G401 (cell line): ENCODE measurements at places on chromosomes 5 and 9. TPM values are rescaled to one million over a fixed set of nuclear protein-coding genes. Genes with fewer than 3 reads are reported as not detected.

RANBP17 gene
- 5.5 and 20.9 TPM in 2 replicates for total RNA-seq

PIP5KL1 gene
- 0.68 and 23.4 TPM in 2 replicates for total RNA-seq

KCNIP1 gene
- not detected in 2 replicates for total RNA-seq

- no peak for DNase-seq
Measured at GRCh38 chr9:88090151-88090581, 48.1 kb downstream of the SPATA31C2 start.

GRCh38 chr9:5892456-5893133 is 1.9 kb downstream of the MLANA start:
- DNase-seq = no peak

DNA sequence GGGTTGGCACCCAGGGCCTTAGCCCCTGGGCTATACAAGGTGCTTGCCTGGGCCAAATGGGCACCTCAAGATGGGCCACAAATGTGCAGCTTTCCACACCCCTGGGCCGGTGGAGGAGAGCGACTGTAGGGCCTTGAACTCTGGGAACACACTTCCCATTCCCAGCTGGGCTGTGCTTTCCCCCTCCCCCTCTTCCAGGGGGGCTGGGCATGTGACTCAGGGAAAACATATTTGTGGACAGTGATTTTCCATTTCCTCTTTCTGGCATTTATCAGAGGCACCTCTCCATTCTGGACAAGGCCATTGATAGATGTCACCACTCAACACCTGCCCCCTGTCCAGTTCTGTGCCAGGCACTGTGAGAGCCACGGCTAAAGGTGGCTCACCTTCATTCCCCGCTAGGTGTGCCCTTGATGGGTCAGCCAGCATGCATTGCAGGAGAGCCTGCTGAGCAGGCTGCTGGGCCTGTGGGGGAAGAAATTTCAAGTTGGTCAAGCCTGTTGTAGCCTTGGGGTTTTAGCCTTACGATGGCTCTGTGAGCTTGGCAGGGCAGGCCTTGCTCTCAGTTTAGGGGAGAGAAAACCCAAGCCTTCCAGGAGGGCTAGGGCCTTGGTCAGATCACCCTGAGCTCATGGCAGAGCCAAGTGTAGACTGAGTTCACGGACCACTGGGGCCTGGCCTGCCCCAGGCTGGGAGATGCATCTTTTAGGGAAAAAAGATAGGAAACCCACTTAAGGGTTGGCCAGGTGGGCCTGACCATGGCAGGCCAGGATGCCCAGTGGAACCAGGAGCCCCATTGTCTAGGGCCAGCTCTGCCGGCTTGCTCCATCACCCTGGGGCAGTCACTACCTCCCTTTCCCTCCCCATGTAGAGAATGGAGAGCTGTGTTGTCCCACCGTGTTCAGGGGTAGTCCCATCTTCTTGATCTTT is 113.9 kb downstream of the DAB2IP start:
- peak; percentile 86 for DNase-seq

GRCh38 chr5:172862165-172862801 is 28.2 kb downstream of the ERGIC1 start:
- DNase-seq = no peak

DNA sequence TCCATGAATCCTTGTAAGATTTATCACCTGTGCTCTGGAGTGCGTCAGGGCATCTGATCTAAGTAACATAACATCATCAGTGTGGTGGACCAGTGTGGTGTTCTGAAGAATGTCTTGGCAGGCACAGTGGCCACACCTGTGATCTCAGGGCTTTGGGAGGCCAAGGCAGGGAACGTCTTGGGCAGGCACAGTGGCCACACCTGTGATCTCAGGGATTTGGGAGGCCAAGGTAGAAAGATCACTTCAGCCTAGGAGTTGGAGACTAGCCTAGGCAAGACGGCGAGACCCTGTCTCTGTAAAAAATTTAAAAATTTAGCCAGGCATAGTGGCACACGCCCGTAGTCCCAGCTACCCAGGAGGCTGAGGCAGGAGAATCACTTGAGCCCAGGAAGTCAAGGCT is 185.5 kb downstream of the CACNA1B start:
- no peak for DNase-seq

GRCh38 chr5:66974256-66974655 is 222.3 kb downstream of the CD180 start:
- DNase-seq = no peak

NDUFAF2 gene
- 87.1 and 87.6 TPM in 2 replicates for total RNA-seq

DNA sequence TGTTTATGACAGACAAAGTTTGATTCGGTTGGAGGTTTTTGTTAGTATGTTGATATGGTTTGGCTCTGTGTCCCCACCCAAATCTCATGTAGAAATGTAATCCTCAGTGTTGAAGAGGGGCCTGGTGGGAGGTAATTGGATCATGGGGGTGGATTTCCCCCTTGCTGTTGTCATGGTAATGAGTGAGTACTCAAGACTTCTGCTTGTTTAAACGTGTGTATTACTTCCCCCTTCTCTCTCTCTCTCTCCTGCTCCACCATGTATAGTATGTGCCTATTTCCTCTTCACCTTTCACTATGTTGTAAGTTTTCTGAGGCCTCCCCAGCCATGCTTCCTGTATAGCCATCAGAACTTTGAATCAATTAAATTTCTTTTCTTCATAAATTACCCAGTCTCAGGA is 415.1 kb downstream of the HCN1 start:
- no peak for DNase-seq

GCNT4 gene
- 63.2 and 92.1 TPM in 2 replicates for total RNA-seq

DNA sequence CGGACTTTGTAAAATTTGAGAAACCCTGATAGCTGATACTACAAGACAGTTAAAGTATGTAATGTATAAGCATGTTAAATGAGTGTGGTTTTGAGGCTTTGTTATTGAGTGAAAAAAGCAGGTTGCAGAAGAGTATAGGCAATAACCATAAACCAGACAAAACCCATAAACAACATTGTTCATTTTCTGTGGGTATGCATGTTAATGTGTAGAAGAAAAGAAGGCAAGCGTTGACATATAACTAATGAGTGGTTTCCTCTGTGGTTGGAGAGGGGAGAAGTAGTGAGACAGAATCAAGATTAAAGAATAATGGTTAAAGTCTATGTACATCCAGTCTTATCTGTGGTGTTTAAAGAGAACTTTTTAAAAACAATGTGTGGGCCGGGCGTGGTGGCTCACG is 26.2 kb downstream of the RAD23B start:
- DNase-seq = no peak

GRCh38 chr9:3912817-3913216 is 387.0 kb upstream of the RFX3 start:
- DNase-seq = peak; percentile 74

DNA sequence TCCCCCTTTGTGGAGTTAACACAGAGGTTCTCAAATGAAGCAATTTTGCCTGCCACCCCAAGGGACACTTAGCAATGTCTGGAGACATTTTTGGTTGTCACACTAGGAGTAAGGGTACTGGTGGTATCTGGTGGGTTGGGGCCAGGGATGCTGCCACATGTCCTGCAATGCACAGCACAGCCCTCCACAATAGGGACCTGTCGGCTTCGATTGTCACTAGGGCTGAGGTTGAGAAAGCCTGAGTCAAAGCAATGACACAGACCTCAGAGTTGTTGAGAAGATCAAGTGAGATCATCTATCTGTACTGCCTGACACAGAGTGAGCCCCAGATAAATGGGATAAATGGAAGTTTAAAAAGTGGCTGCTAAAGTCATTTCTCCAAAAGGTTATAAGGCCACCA is 249.2 kb upstream of the KLF4 start:
- no peak for DNase-seq

- peak; percentile 77 for DNase-seq
Measured at GRCh38 chr5:12023614-12024241, 119.5 kb upstream of the CTNND2 start.

GRCh38 chr5:60522292-60522905 is 177.6 kb downstream of the DEPDC1B start:
- DNase-seq = no peak

DNA sequence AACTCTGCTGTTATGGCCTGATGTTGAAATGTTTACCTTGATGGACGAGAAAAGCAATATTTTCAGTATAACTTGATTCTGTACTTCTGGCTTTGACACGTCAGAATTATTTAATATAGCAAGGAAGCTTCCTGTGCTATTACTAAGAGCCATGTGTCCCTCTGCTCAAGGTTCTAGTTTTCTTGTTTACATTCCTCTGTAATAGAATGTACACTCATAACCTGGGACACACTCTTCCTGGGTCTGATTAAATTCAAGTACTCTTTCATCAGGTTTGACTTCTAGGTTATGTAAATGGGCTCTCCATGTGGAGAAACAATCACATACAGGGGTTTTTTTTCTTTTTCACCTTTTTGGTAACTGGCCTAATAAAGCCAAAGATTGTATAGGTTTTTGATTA is 33.1 kb downstream of the GTF3C4 start:
- no peak for DNase-seq

DNA sequence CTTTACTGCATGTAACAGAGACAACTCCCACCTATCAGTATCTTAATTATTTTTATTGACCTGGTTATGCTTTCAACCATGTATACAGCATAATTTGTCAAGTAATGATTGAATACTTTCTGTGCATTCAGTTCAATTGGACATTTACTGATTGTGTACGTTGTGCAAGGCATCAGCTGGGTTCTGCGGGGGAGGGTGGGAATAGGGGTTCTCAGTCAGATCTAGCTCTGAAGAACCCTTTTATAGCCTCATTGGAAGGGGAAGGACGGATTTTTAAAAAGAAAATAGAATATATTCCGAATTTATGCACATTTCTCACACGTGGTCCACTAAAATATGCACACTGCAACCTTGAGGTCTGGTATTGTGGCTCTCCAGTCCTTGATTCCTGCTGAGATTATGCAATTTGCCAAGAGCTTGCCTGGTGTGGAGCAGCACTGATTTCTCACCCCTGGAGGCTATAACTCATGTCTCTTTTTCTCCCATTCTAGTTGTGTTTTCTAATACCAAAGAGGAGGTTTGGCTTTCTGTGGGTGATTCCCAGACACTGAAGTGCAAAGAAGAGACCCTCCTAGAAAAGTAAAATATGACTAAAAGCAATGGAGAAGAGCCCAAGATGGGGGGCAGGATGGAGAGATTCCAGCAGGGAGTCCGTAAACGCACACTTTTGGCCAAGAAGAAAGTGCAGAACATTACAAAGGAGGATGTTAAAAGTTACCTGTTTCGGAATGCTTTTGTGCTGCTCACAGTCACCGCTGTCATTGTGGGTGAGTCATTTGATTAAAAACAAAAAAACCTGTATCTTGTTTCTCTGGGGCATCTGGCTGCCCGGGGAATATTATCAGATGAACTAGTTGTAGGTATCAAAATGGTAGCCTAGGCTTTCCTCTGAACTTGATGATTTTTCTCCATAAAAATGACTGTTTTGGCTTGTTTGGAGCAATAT is 1.7 kb downstream of the SLC1A3 start:
- no peak for DNase-seq

ZNF483 gene
- 6.5 and 7.5 TPM in 2 replicates for total RNA-seq

DNA sequence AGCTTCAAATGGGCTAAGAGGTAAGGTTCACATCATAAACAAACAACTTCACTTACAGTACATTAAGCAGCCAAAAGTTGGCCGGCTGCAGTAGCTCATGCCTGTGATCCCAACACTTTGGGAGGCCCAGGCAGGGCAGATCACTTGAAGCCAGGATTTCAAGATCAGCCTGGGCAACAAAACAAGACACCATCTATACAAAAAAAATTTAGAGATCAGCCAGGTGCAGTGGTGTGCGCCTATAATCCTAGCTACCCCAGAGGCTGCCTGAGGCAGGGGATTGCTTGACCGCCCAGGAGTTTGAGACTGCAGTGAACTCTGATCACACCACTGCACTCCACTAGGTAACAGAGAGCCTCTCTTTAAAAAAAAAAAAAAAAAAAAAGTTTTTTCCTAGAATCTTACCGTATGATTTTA is 16.9 kb downstream of the UBTD2 start:
- no peak for DNase-seq

DNA sequence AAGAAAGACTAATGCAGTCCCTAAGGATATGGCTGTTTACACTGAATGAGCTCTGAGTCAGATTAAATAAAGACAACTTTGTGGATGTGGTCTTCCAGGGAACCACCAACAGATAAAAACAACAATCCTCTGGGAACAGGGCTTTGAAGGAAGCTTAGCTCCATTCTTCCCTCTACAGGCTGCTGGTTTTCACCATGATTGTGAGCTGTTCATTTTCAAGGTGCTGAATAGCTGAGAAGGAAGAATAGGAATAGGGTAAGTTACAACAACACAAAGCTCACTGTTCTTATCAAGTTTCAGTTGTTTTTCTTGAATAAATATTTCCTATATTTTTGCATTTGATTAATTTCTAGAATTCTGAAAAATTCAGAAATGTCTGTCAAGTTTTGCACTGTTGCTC is 25.9 kb upstream of the PTAR1 start:
- DNase-seq = peak; percentile 1

FOXD4L6 gene
- total RNA-seq = not detected in 2 replicates

INSYN2B gene
- not detected in 2 replicates for total RNA-seq

DNA sequence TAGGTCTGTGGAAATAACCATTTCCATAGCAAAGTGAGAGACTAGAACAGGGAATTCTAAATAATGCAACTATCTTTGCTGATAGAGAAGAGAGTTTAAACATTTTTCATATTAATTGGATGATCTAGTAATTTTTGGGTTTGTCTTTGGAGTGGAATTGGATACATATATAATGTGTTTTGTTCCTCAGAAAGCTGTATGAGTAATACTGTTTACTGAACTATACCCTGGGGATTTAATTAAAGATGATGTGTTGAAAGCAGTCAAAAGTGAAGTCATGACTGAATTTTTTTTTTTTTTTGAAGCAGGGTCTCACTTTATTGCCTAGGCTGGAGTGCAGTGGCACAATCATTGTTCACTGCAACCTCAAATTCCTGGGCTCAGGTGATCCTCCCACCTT is 17.9 kb downstream of the FER start:
- no peak for DNase-seq

- DNase-seq = no peak
Measured at GRCh38 chr9:37730839-37731238, 22.8 kb upstream of the TRMT10B start.

GRCh38 chr9:132409828-132410528 is at the start of gene CFAP77:
TSS of gene CFAP77 (plus strand) at chr9:132410211. CDS start at chr9:132410272, 61 bp downstream.
- DNase-seq = peak; percentile 50

DNA sequence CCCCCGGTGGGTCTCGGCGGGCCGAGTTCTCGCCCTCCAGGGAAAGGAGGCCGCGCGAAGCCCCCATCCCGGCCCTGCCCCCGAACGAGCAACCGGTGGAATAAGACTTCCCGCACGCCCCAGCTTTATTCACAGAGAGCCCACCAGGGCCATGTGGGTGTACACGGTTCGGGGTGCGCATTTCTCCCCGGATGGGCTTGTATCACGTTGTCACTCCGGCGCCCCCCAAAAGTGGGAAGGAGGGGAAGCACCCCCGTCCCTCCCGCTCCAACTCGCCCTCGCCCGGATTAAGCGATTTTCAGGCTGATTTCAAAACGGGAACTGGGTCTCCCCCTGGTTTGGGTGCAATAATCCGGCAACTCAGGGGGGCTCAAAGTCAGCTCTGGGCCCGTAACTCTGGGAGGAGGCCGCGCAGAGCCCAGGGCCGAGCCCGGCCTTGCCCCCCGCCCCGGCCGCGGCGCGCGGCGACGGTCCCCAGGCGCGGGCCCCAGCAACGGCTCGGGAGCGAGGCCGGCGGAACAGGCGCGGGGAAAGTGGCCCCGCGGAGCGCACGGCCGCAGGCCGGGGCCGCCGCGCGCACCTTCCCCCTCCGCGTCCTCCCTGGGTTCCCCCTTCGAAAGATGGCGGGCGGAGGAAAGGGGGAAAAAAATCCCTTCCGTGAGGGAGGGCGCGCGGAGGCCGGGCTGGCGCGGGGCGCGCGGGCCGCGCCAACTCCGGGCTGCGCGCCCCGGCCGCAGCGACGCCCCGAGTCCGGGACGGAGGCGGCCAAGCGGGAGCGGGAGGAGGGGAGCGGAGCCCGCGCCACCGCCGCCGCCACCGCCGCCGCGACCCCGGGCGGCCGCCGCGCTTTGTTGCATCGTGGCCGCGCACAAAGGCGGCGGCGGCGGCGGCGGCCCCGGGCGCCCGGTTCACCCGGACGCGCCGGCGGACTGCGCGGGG is 644 bp downstream of the BRD3 start:
- DNase-seq = peak; percentile 25

DDX31 gene
- total RNA-seq = 17.6 and 21.9 TPM in 2 replicates

FGD3 gene
- 0.06 TPM in 1 of 2 replicates, not detected in the other for total RNA-seq
